ENCODE measurements at places on chromosomes 6 and 20.

GRCh38 chr6:89975991-89976693, 81.9 kb downstream of the GJA10 start:
- no peak for DNase-seq

- no peak for DNase-seq
Measured at GRCh38 chr6:84392261-84392660, 164.8 kb upstream of the CEP162 start.

DNA sequence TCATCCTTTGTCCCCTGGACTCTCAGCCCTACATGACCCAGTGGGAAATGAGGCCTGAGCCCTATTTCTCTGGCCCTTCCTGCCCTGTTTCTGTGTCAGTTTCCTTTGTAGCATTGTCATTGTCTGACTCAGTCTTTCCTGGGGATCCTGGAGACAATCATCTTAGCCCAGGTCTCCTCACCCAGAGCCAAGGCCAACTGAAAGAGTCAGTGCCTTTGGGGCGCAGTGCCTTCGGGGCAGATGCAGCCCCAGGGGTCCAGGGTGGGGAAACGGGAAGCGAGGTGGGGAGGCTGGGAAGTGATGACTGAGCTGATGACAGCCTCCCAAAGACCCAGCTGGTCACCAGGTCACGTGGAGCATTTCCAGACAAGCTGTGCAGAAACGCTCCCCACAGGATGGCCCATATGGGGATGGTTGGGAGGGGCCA, 93.3 kb upstream of the SULF2 start:
- DNase-seq = no peak

GRCh38 chr20:63071541-63072181, 64.9 kb upstream of the BHLHE23 start:
- DNase-seq = no peak

GRCh38 chr6:154154389-154154967, 115.4 kb downstream of the OPRM1 start:
- peak; percentile 59 for DNase-seq

DNA sequence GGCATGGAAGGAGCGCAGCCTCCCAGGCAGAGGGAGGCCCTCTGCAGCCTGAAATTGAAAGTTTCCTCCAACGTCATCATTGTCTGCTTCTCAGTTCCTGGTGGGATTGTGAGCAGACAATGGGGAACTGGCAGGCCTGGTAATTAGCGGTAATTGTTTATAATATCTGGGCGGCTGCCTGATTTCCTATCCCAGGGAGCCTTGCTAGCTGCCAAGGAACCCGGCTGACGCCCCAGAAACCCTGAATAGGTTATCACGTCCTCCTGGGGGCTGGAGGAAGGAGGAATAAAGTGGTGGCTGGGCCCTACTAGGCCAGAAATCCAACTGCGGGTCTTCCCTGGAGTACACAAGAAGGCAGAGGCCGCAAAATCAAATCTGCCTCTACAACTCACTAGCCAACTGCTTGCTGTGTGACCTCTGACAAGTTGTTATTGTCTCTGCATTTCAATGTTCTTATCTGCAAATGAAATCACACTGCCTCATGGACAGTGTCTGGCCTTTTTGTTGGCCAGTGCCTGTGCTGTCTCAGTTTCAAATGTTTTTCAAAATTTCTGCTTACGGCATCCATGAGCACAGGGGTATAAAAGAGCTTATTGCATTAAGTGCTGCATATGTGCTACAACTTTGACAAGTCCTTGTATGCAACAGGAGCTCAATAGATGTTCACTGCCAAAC, 16.9 kb downstream of the KCNK15 start:
- no peak for DNase-seq

- DNase-seq = no peak
Measured at GRCh38 chr6:20924911-20925543, 390.8 kb downstream of the CDKAL1 start.

DNA sequence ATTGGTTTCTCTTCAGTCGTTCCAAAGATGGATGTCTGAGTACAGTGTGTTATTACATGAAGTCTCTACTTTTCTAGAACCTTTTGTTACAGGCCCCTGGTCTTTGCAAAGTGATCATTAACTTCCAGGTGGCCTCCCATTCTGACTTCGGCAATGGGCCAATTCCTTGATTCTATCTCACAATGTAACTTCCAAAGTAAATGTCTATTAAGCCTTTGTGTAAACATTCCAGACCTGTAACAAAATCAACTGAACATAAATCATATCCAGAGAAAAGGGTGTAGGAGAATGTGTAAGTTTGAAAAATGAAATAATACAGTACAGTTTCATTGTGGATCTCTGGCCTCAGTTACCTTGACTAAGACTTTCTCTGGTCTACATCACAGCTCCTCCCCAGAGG, 187.8 kb upstream of the JAG1 start:
- DNase-seq = no peak

DNA sequence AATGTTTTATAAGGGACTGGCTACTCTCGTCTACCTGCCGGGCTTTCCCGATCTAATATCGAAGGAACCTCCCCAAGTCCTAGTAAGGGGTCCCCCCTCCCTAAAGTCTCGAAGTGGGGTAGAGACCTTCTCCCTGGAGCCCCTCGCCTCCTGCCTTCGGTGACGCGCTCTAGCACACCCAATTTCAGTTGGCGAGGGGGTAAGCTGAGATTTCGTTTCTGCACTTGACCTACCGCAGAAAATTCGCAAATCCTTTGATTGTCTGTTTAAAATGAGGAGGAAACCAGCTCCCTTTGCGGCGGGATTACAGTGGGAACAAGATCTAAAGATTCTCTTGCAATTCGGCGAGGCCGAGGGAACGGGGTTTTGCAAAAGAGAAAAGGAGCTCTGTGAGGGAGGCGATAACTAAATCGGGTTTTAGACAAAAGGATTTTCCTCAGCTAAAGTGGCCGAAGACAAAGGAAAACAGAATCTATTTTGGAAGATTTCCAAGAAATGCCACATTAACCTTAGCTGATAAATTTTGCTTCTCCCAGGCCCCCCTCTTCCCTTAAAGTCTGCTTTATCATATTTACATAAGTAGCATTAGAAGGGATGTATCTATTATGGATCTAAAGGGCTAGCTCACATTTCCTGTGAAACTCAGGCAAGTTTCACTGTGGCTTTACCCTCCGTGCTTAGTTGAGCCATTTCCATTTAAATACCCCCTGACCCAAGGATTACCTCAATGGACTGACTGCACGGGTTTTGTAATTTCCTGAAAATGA, 8.4 kb downstream of the SIM1 start:
- DNase-seq = peak; percentile 66

- DNase-seq = no peak
Measured at GRCh38 chr20:20000211-20000968, 16.8 kb upstream of the NAA20 start.

DNA sequence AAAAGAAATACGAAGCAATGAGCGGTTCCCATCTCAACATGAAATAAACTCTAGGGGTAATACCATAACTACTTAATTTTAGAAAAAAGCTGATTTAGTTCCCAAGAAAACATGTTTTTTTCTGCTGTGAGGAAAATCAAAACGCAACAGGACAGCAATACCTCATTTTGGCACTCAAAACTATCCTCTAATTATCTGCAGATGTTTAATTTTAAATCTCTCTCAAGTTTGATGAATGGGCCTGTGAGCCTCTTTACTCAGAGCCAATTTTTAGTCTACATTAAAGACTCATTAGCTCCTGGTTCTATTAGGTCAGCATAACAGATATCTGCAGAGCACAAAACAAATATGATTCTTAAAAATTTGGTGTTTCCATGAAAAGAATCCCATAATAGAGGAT, 28.1 kb downstream of the RNF24 start:
- no peak for DNase-seq
